ENCODE measurements at places on chromosomes 5 and 9.

GRCh38 chr5:54148067-54148845 is 162.1 kb downstream of the ARL15 start:
- peak; percentile 21 for DNase-seq

- no peak for DNase-seq
These were observed 85.7 kb upstream of the FBXL17 start for GRCh38 chr5:108467563-108467962.

DNA sequence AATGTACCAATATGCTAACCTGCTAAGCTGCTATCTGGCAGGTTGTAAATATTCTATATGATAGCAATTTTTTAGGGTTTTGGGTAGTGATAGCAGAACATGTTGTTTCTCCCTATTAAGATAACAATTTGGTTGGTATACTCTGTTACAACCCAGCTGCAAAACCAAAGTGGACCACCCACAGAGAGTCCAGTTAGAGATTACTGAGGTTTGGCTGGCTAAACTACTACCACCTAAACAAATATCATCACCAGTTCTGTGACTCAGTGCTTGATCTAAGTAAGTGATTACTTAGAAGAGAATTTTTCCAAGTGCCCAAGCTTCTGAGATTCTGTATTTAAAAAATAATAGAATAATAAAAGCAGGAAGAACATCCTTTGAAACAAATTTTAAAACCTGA is 72.3 kb downstream of the XRCC4 start:
- DNase-seq: no peak

DNA sequence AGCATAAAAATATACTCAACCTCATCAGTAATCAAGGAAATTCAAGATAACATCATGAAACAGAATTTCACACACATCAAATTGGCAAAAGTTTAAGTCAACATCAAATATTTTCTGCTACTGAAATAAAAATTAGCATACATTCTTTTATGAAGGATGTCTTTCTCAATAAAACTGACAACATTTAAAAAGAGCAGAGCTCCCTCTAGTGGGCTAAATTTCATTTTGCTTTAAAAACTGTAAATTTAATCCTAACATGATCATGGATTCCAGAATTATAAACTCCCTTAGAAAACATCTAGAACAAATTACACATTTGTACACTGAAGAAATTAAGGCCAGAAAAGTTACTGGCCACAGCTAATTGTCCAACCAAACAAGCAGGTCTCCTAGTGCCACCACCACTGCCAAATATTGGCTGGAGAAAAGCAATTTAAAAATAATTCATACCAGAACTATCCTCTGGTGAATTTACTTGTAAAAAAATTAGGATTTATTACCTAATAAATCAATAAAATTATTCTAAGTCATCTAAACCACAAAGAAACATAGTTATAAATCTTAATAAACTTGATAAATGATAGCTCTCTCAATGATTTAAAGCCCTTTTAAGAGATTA is 31.2 kb downstream of the DEPDC1B start:
- DNase-seq: no peak

GRCh38 chr5:136094189-136094912 is 38.3 kb upstream of the SMAD5 start:
- no peak for DNase-seq

DNA sequence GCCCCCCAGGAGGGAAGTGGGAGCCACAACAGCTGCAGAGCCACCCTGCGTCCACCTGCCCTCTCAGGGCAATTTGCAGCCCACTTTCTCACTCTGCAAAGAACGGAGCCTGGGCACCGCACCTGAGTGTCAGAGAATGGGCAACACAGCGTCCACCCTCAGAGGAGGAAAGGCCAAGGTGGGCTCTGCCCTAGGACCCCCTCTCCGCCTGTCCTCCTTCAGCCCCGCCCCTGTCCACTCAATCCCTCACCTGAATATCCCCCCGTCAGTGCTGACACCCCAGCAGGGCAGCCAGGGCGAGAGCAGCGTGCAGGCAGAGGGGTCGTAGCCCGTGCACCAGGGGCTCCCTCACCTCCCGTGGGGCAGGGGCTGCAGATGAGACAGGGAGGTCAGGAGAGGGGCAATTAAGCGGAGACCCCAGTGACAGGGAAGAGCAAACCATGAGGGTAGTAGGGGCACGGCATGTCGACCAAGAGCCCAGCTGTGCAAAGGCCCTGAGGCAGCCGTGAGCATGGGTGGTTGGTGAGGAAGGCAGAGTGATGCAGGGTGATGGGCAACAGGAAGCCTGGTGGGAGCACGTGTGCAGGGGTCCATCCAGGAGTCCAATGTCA is 140.3 kb downstream of the OLFM1 start:
- no peak for DNase-seq

DNA sequence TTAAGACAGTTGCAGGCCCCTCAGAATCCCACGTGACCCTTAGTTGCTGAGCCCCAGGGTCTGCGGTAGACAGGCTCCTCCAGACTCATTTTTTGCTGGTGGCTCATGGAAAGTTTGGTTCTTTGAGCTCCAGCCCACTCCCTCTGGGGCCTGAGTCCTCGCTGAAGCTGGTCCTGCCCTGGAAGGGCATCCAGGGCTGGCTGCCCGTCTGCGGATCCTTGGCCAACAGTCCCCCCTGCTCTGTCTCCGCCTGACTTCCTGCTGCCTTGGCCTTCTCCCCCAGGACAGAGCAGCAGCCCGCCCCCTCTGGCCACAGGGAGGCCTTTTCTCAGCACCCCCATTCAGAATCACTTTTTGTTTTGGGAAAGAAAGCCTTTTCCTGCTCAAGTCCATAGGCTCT is 24.4 kb downstream of the SLC6A7 start:
- no peak for DNase-seq

DNA sequence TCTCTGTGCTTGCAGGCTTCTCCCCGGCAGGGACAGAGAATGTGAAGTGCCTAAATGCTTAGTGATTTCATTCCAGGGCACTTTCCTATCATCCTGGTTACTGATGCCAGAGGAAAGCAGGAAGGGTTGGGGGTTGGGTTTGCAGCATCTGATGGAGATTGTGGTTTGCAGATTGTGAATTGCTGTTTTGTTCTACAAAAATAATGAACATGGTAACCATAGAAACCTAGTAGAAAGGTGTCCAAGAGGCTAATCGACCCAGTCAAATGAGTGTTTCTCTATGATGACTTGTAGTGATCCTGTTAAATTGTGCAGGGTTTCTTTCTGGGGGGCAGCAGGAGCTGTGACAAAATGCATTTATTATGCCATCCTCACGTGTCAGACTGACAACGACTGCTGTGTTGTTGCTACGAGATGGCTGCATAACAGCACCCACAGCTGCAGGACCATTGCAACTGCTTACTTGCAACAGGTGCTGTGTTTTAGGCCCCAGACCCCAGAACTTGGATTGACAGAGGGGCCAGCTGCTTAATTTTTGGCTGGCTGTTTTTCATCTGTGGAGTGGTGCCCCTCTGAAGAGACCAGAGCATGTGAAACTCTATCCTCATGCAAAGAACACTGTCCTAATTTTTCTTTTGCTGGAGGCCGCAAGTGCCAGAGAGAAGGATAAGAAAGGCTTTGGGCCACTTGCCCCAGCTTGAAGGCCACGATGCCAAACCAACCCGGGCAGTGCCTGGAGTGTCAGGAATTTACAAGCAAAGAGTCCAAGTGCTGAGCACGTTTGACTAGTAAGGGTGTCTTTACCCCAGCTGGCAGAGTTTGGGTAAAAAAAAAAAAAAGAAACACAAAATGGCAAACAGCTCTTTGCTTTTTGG is 397.8 kb downstream of the GADD45G start:
- peak; percentile 25 for DNase-seq

DNA sequence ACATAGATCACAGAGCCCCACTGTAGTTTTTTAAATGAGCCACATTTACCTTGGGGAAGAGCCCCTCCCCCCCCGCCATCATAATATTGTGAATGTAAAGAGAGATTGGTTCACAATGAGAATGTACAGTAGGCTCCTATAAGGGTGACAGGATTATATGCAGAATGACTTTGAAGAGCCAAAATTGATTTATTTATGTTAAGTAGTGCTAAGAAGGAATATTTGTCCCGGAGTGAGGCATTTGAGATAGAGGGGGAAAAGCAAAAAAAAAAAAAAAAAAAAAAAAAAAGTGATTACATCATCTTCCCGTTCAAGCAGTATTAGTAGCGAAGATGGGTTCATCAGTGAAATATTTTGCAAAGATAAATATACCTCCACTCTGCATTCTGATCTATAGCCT is 73.9 kb downstream of the PIK3R1 start:
- peak; percentile 48 for DNase-seq

DNA sequence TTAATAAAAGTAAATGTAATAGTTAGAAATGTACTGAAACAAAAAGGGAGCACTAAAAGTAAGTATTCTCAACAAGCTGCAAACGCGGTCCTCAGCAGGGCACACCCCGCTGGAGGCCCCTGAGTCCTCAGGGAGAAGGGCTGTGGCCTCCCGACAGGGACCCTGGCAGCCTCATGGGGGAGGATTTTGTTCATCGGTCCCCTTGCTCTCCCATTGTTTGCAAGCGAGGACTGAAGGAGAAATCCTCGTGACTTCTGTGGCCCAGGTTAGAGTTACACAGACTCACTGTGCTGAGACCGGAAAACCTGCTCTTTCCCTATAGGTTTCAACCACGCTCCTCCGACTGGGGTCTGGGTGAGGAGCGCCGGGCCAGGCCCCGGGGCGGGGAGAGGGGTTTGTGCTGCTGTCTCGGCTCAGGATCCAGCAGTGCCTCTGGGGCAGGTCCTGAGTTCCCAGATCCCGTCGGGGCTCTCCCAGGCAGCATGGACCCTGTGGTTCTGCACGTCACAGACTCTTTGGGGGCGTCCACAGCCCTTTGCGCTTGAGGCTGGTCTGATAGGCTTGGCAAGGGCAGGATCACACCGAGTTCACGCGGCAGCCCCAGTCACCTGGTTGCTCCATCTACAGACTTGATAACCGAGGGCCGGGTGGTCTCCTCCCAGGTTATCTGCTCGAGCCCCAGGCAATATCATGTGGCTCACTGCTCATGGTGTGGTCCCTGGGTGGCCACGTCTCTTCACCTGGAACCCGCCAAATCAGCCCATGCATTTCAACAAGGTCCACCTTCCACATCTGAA is 38.8 kb downstream of the MRPL36 start:
- DNase-seq: no peak

DNA sequence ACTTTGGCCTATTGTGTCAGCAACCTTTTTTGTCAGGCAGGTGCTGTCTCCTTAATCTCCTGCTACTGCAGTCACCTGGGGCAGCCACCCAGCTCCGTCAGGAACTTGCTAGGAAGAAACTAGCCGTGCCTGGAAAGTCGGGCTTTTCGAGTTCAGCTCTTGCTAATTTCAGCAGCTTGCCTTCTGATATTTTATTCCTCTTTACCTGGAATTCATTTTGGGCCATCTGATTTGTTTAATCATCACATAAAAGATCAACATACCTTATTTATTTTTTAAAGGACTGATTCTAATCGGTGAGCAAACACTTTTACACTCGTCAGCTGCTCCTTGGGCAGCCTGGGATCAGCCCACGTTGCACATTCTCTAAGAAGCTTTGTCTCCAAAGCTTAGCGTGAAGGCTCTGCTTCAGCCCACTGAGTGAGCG is 42.2 kb downstream of the PRLR start:
- peak; percentile 52 for DNase-seq

GRCh38 chr9:97873425-97873824 is 20.4 kb downstream of the FOXE1 start:
- no peak for DNase-seq

DNA sequence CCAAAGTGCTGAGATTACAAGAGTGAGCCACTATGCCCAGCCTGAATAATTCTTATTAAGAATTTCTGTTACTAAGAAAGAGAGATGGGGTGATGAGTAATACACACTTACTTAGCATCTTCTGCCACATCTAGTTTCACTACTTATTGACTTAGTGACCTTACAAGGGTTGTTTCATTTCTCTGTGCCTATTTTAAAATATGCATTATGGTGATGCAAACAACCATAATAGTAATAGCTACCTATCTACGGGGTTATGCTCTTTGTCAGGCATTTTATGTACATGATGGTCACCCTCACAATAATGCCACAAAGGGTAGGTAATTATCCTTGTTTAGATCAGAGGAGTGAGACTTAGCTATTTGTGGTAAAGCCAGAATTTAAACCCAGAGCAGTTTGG is 499.0 kb upstream of the SGCD start:
- DNase-seq: no peak

GRCh38 chr5:105689596-105689995 is 1981.1 kb downstream of the EFNA5 start:
- DNase-seq: no peak

- no peak for DNase-seq
These were observed 23.0 kb downstream of the GLRA1 start for GRCh38 chr5:151901611-151902010.

GRCh38 chr9:545480-545879 is 296.0 kb upstream of the DMRT1 start:
- DNase-seq: peak; percentile 85

- no peak for DNase-seq
These were observed 261.3 kb downstream of the TMEM167A start for GRCh38 chr5:82815871-82816270.

- DNase-seq: peak; percentile 13
These were observed 26.1 kb upstream of the CSF1R start for GRCh38 chr5:150112201-150113046.

DNA sequence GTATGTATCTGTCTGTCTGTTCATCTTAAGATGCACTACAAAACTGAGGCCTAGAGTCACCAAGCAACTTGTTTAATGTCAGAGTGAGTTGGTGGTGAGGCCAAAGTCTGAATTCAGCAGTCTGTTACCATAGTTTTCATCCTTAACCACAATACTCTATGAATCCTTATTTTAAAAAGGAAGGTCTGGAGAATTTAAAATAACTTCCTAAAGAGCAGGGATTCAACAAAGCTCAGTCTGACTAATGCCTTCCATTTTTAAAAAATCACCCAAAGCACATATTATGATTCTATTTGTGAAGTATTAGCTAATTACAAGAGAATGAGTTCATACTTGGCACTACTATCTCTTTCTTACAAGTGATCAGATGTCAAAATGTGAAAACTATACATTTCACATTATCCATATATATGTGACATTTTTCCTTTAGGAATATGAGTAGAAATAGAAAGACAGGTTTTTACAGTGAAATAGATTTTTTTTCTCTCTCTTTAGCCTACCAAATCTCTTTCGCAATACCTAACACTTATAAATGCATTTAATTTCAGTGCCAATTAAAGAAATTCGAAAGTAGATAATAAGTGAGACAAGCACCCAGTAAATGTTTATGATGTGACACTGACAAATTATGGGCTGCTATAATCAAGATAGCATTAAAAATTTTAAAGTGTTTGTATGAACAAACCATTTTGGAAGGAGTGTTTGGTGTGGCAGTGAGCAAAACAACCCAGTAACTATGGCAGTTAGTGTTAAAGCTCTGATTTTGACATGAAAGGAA is 102.3 kb upstream of the CDKN2B start:
- no peak for DNase-seq

GRCh38 chr5:157862183-157862851 is 3.4 kb upstream of the CLINT1 start:
- DNase-seq: no peak

All from lung (tissue), 17 donors.